Fibroblast of skin of back (primary cell): ENCODE measurements at places on chromosomes 12 and 14.

DNA sequence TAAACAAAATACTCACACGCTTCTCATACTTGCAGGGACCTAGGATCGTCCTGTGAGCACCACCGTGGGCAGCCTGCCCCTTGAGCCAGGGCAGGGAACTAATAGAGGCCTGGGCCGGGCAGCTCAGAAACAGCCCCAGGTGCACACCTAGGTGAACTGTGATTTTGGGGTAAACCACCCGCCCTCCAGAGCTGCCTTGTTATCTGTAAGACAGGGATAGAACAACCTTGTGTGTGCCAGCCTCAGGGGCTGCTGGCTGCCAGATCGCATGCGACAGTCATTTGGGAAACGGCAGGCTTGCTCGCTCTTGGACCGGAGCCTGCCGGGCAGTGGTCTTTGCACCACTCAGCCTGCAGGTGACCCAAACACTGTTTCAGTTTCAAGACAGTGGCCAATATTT, 86.8 kb downstream of the ADGRD1 start:
- no peak for DNase-seq

GRCh38 chr12:62319058-62319457, 58.9 kb downstream of the USP15 start:
- DNase-seq: no peak

DNA sequence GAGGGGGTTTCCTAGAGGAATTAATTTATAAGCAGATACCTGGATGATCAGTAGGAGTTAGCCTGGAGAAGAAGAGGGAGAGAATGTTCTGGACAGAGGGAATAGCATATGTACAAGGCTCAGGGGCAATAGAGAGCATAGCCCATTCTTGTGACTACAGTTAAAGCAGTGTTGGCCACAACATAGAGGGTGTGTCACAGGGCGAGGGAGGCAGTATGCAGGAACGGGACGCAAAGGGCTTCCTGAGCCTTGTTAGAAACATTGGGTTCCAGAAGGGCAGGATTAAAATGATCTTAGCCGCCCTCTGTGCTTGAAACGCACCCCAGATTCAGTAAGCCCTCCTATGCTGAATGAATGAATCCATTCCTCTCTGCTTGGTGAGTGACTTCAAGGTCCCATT, 142.2 kb upstream of the PWP1 start:
- no peak for DNase-seq

GRCh38 chr12:66397574-66398290, 95.4 kb downstream of the HELB start:
- DNase-seq: no peak

DNA sequence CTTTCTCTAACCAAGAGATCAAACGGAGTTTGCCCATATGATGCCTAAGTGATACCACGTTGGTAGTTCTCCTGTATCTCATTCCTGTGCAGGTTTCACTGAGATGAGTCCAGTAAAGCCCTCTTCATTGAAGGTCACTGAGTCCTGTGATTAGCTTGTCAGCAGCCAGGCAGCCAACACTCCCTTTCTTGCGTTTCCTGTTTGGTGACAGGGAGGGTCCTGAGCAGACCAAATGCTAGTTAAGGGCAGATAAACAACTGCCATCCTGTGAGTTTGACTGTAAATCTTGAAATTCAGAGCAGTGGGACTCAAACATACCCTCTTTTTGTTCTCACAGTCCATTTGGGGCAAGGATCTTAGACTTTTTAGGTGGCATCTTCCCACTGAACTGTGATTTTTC, 39.4 kb downstream of the ZNF641 start:
- no peak for DNase-seq

DNA sequence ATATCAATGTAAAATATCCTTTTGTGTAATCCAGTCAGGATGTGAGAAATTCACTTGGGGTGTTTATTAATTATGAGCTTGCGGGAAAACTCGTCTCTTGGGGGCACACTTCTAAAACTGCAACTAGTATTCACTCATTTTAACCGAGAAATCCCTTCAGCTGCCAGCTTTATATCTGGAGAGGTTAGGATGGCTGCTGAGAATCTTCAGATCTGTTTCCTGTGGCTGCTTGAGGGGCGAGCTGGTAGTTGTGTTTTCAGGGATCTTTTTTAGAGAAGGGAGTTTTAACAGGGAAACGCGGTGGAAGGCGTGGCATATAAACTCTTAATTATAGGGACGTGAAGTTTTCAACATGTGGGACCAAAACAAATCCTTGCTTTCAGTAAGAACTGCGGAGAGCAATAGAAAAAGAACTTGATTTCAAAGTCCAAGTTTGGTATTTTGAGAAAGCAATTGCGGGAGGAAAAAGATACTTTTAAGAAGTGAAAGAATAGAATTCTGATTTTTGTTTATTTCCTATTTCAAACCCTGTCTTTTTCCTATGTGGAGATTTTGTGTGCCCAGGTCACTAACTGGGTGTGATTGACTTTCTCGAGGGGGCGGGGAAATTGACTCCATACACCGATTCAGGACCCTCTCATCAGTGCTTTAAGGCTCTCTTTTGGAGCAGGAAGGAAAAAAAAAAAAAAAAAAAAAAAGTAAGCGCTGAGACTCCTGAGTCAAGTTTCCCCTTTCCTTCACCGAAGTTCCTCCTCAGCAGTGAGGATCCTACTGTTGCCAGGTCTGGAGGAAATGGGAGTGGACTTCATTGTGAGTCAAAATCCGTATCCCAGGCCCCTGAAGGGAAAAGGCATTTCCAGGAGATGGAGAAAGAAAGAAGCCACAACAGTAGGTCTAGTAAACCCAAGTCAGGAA, 1.1 kb downstream of the PPFIBP1 start:
- DNase-seq: peak; percentile 79

DNA sequence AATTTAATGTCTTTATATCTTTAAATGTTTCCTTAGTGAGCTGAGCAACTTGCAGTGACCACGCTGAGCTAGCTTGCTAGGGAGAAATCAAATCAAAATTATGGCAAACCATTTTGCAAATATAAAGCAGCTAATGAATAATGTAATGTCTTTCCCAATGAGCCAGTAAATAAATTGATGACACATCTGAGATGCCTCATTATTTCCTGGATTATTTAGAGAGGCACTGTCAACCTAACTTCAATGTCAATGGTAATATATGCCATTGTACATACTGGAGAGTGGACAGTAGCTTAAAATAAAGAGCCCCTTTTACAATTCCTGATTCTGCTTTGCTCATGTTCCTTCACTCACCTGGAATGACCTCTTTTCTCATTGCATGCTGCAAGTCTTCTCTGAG, 182.6 kb downstream of the PHLDA1 start:
- no peak for DNase-seq

GRCh38 chr12:74412606-74413230, 124.9 kb upstream of the ATXN7L3B start:
- peak; percentile 25 for DNase-seq

GRCh38 chr12:89161557-89161956, 190.7 kb downstream of the DUSP6 start:
- DNase-seq: no peak

DNA sequence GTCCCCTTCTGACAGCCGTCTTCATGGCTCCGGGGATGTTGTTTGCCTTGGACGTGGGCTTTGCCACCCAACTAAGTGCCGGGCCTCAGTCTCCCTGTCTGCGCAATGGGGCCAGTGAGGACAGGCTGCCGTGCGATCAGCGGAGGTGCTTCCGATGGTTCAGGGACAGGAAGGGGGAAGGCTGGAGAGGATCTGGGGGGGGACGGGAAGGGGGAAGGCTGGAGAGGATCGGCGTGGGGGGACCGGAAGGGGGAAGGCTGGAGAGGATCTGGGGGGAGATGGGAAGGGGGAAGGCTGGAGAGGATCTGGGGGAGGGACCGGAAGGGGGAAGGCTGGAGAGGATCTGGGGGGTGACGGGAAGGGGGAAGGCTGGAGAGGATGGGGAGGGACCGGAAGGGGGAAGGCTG, 3.4 kb downstream of the MMP17 start:
- peak; percentile 88 for DNase-seq

DNA sequence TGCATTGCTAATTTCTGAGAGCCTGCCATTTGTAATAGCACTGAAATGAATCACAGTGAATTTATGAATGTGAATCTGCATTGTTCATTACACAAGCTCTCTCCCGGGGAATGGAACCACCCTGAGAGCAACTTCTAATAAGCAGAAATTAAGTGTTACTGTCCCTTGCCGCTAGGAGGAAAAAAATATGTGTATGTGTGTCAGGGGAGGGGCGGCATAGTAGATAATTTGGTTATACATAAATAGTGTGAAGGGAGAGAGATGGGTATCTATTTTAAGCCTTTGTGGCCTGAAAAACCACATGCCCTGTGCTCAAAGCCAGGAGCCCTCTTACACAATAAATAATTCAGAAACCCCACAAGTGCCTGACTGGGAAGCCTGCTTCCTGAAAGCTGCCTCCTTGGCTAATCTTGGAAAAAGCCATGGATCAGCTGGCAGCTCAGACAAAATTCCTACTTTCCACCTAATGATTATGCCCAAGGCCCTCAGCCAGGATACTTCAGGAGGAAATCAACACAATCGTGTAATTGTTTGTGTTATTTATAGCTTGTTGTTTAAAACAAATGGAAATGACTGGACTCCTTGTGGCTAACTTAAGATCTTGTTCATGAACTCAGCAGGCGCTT, 366.2 kb upstream of the KITLG start:
- peak; percentile 52 for DNase-seq

- peak; percentile 65 for DNase-seq
These were observed 77.9 kb upstream of the PWP1 start for GRCh38 chr12:107607464-107608392.

GRCh38 chr14:74034572-74034971, 15.4 kb downstream of the BBOF1 start:
- no peak for DNase-seq

GRCh38 chr14:68846466-68846865, 53.6 kb upstream of the ZFP36L1 start:
- DNase-seq: no peak

GRCh38 chr12:10131111-10131690, 1.2 kb upstream of the CLEC7A start:
- no peak for DNase-seq

- no peak for DNase-seq
These were observed 26.8 kb upstream of the CKAP4 start for GRCh38 chr12:106274575-106275121.

DNA sequence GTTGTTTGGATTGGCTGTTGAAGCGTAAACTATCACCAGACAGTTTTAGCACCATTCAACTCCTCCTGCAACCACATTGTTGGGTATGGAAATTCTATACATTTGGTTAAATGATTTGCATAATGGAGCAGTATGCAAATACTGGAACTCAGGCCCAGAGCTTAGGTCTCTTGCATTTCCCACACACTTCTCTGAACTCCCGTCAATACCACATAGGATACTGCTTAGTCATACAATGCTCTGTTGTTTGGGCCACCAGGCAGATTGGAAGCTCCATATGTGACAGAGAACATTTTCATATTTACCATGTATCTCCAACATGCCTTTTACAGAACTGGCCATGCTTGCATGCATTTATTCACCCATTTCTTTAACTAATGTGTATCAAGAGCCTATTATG, 78.0 kb downstream of the IFNG start:
- DNase-seq: no peak

DNA sequence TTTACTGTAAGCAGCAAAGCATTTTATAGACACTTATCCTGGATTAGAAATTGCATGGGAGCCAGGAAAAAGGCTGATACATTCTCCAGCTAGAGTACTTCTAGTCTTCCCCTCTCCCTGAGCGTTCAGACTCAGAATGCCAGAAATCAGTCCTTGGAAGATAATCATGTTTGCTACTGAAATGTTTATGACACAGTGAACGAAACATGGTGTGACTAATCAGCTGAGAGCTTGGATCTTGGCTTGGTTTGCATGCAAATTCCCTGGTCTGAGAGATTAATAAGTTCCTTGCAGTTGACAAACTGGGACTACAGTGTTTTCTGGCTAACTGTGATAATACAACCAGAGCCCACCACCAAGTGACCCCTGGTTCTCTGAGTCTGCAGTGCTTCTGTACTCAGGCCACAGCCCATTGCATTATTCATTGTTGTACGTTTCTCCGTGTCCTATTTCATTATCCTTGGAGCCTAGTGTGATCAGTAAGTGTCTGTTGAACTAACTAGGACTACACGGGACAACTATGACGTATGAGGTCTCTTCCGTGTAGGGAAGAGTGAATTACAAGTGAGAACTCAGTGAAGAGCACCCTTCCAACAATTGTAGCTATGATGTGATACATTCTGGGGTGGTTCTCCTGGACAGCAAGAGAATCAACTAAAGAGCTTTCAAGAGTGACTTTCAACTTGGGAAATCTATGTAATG, 34.6 kb upstream of the EVL start:
- peak; percentile 91 for DNase-seq

GRCh38 chr14:60981633-60982455, 799 bp downstream of the SLC38A6 start:
- peak; percentile 74 for DNase-seq

GRCh38 chr12:6199531-6200255, 507 bp upstream of the CD9 start:
- peak; percentile 48 for DNase-seq

- DNase-seq: no peak
These were observed 59.7 kb upstream of the CCDC196 start for GRCh38 chr14:66426451-66426850.

DNA sequence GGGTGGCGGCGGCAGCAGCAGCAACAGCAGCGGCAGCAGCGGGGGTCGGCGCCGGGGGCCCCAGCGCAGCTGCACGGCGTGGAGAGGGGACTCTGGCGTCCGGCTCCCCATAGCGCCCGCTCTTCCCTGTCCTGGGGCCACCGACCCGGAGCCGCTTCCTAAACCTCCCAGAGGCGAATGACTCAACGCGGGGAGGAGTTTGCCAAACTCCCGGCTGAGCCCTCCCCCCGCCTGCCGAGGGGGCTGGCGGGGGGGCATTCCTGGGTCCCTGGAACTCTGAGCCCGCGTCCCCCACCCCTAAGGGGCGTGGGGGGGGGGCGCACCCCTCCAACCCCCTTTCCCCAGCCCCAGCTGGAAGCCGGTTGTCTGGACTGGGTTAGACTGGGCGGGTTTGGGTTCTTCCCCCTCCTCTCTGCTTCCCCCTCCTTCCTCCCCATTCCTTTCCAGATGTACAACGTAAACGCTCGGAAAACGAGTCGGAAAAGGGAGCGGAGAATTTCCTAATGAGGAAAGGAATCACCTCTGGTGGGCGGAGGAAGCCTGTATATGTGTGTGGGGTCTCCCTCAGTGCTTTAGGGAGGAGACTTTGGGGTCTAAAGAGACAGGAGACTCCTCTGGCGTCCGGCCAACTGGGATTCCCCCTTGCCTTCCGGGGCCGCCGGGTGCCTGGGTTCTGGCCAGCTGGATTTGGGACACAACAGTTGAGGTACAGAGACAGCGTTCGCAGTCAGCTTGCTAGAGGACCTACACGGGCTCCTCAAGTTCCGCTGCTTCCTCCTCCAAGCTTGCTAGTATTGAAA, at the start of gene ITGA5:
Gene ITGA5, minus strand, starts transcription at position 179 of the 800 bp plus-strand sequence. Its CDS starts 68 bp downstream, at position 111.
- peak; percentile 84 for DNase-seq

DNA sequence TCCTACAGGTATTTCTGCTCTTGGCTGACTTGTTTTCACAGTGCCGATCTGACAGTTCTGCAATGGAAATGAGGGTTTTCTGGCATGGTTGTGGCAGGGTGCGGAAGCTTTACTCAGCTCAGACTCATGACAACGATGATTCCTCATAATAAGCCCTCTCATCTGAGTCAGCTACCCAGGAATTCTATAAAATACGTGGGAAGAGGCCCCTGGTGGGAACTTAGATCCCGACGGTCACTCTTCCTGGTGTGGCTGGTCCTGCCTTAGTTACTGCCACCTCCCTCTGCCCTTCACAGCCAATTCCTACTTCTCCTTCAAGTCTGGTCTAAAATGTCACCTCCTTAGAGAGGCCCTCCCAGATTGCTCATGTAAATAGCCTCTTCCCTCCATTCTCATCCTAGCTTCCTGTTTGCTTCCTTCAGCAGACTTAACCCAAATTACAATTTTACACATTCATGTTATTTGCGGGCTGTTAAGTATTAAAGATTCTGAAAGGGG, 104.2 kb upstream of the MAP1LC3B2 start:
- DNase-seq: peak; percentile 99

GRCh38 chr12:7937833-7938506, 2.0 kb upstream of the SLC2A3 start:
- DNase-seq: peak; percentile 35
